NCI-H1417 (cell line): ENCODE measurements at places on chromosomes 5 and 9.

- DNase-seq = no peak
Measured at GRCh38 chr5:172403189-172403796, 51.0 kb downstream of the SH3PXD2B start.

DNA sequence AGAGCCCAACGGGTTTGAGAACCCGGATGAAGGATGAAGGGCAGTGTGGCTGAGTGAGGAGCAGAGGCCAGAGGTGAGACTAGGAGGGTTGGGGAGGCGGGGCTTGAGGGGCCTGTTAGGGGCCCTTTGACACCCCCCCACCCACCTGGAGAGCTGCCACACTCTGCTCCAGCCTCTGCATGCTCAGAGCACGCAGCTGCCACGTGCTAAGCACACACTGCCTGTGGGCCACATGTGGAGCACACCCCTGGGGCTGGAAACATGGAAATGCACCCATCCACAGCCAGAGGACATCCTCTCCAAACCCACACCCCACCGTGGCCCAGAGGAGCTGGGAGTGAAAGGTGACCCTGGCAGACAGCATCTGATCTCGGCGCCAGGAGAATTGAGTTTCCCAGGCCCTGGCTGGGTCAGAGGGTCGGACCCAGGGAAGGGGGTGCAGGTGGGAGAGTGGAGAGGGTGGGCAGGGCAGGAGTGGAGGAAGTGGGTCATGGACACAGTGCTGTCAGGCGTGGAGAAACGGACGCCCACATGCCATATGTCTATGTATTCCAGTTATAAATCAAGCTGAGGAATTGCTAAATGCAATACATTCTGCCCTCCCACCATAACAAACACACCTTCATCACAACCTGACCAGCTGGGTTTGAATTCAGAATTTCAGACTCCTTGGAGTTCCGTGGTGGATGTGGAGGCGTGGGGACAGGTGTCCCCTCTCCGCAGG lies 5.9 kb downstream of the DNM1 start:
- no peak for DNase-seq

GRCh38 chr5:78761840-78762239 lies 113.3 kb upstream of the LHFPL2 start:
- no peak for DNase-seq

GRCh38 chr9:112013266-112013665 lies 116.7 kb downstream of the UGCG start:
- no peak for DNase-seq

DNA sequence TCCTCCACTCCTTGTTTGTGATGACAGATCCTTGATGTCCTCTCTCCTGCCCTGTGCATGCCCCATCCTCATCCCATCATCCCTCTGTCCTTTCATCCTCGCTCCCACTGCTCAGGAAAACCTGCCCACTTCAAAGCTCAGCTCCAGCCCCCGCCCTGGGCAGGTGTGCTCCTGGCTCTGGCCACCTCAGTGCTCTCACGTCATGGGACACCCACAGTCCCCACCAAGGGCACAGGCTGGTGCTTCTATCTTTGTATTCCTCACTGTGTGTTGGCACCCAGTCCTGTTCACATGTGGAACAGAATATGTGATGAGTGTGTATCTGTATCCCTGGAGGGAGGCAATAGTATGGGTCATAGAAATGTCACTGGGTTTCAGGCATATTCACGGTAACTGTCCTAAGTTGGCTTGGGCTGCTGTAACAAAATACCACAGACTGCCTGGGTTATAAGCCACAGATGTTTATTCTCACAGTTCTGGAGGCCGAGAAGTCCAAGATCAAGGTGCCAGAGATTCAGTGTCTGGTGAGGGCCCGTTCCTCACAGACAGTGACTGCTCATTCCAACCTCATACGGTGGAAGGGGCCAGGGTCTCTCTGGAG lies 13.5 kb downstream of the GFPT2 start:
- no peak for DNase-seq

DNA sequence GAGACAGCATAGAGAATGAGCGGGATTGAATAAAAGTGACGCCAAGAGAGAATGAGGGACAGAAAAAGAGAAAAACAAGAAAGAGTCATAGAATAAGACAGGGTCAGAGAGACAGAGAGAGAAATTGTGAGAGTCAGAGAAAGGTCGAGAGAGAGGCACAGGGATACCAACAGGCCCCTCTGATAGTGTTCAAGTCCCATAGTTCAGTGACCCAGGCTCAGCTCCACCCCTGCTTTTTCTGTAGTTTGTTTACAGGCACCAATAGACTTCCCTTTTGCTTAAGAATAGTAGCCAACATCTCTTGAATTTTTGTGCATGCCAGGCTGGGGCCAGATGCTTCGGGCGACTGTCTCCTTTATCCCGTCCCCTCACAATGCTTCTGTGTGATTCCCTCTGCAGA lies 62.5 kb downstream of the ARHGEF37 start:
- DNase-seq = no peak

DNA sequence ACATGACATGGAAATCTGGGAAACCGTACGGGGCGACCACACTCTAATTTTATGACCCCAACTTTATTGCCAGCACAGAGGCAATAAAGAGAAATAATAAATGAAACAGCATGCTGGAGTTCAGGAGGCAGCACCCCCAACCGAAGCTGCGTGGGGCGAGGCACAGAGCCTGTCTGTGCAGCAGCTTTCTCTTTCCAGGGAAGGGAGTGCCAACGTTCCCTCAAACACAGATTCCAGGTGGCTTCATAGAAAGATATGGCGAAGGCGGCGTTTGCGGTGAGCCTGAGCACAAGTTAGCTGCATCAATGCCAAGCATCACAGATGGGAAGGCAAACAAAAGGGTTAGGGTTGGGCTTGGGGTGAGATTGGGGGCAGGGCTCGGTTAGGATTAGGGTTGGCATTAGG lies 114.8 kb downstream of the HSD17B3 start:
- no peak for DNase-seq
